ENCODE measurements at places on chromosomes 3 and 15.

DNA sequence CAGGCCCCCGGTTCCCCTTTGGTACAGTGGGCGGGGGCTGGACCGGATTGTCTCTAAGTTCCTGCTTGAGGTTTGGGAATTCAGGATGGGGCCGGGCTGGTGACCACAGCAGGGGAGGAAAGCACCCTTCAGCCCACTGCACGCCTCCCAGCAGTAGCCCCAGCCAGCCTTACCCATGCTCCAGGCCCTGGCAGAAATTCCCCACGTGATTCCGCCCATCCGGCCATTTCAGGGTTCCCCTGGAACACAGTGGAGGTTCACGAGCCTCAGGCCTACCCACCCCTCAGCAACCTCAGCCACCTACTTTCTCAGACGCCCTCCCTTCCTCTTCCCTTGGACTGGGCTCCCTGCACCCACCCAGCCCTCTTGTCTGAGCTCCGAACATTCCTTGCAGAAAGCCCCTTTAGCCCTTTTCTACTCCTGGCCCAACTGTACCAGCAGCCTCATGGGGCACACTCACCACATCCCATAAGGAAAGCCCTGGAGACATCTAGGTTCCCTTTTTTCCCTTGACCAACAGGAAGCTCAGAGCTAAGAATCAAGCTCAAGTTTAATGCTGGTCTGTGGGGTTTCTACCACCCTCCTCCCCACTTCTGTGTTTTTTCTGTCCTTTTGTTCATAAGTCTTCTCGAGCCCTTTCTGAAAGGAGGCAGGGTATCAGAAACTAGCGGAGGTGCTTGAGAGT, 11.5 kb downstream of the ALS2CL start:
- DNase-seq = no peak

DNA sequence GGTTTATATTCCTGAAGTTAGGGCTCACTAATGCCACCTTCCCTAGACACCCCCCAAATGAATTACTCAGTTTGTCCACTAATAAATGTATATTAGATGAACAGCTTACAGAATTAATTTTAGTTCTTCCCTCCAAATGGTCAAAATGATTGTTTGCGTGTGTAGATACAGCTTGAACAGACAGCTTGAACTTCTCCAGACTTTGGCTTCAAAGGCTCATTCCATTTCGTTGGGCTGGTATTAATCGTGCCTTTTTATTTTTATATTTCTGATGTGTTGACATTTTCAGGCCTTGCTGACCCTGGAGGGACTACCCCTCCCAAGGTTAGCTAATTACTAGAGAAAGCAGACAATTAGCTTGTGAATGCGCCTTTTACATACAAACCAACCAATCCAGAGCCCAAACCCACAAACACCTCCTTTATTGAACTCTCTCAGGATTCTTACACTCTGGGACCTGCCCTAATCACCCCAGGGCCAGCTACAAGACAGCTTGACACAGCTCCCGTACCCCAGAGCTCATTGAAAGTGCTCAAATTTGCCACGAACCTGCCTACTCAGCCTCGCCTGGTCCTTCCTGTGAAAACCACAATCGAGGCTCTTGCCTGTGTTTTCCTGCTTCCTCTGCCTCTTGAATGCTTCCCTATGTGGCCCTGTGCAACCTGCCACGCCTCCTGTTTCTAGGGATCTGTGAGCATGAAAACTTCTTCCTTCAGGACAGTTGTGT, 40.3 kb downstream of the RPL22L1 start:
- DNase-seq = no peak

DNA sequence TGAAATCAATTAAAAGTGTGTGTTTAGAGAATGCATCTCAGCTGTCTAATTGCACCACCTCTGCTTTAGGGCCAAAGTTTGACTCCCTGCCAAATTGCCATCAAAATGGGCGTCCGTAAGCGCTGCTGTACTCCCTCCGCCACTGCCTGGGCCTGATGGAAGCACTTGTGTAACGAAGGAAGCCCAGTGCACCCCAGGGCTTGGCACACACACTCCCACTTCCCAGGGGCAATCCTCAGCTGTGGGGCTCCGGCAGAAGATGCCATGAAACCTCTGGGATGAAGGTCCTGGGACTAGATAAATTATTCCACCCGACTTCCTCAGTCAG, 137.8 kb downstream of the RORA start:
- no peak for DNase-seq

GRCh38 chr3:37347941-37348340, 173.6 kb upstream of the LRRFIP2 start:
- DNase-seq = no peak

DNA sequence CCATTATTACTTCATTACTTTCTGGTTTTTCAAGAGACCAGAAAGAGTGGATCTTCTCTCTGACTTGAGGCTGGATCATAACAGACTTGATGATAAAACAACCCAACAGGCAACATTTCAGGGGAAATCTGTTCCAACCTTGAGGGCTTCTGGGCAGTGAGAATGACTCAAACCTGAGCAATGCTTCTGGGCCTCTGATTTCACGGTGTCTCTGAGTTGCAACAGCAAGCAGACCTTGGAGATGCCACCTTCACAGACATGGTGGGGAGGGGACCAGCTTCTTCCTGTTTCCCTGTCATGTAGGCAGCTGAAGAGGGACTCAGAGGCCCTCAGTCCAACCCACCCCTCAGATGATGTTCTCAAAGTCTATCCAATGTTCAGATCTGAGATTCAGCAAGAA, 104.0 kb downstream of the ABHD5 start:
- DNase-seq = no peak

- no peak for DNase-seq
Observed at GRCh38 chr3:184234224-184234623, 4.8 kb downstream of the VWA5B2 start.
